ENCODE measurements at places on chromosomes 5 and 9.

DNA sequence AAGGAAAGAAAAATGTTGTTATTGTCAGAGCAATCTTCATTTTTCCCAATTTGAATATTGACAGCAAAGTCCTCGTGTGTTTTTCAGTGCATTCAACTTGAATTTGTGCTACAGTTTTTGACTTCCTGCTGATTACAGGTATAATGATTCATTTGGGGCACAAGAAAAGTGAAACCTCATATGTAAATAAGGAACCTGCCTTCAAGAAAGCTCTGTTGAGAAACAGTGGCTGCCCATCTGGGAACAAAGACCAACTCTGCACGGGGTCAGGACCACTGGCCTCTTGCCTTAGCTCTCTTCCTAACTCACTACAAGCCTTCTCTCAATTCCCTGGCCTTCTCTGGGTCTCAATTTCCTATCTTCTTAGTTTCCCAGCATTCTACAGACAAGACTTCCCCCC, 21.0 kb downstream of the TIMD4 start:
- DNase-seq = no peak

- DNase-seq = no peak
Observed at GRCh38 chr5:160312960-160313727, 780 bp upstream of the CCNJL start.

- no peak for DNase-seq
Observed at GRCh38 chr9:99606957-99607356, 214.7 kb upstream of the NR4A3 start.

GRCh38 chr9:74035786-74036185, 461.3 kb upstream of the RORB start:
- no peak for DNase-seq

- DNase-seq = no peak
Observed at GRCh38 chr5:99138911-99139310, 210.1 kb upstream of the CHD1 start.

- DNase-seq = no peak
Observed at GRCh38 chr5:59922220-59922619, 28.7 kb upstream of the PDE4D start.

- DNase-seq = no peak
Observed at GRCh38 chr5:168467755-168468330, 18.4 kb upstream of the RARS1 start.
